Mesendoderm (in vitro differentiated cells): ENCODE measurements at places on chromosomes 1 and 21.

DNA sequence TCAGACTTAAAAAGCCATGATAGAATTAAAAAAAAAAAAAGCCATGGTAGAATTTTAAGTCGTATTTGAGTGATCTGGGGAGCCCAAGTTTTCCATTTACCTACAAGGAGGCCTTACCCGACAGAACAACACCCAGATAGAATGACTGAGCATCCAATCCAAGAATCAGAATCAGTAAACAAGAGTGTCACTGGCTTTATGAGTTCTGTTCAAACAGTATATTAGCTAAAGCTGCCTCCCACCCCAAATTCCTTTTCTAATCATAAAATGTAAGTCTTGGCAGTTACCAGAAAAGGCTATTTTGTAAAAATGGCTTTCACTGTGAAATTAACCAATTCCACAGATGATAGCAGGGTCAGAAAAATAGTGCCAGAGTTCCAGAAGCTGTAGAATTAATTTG, 1.2 kb downstream of the GTF2B start:
- no peak for DNase-seq

GRCh38 chr1:116538544-116538943, 32.3 kb downstream of the CD58 start:
- DNase-seq, result no peak

DNA sequence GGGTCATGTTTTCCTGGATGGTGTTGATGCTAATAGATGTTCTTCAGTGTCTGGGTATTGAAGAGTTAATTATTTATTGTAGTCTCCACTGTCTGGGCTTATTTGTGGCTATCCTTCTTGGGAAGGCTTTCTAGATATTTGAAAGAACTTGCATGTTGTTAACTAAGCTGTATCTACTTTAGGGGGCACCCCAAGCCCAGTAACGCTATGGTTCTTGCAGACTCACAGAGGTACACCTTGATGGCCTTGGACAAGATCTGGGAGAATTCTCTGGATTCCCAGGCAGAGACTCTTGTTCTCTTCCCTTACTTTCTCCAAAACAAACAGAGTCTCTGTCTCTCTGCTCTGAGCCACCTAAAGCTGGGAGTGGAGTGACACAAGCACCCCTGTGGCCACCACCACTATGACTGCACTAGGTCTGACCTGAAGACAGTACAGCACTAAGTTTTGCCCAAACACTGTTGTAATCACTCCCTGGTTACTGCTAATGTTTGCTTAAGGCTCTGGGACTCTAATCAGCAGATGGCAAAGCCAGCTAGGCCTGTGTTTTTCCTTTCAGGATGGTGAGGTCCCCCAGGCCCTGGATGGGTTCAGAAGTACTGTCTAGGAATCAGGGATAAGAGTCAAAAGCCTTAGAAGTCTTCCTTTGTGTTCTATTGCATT, 76.5 kb upstream of the C1orf21 start:
- peak; percentile 8 for DNase-seq

DNA sequence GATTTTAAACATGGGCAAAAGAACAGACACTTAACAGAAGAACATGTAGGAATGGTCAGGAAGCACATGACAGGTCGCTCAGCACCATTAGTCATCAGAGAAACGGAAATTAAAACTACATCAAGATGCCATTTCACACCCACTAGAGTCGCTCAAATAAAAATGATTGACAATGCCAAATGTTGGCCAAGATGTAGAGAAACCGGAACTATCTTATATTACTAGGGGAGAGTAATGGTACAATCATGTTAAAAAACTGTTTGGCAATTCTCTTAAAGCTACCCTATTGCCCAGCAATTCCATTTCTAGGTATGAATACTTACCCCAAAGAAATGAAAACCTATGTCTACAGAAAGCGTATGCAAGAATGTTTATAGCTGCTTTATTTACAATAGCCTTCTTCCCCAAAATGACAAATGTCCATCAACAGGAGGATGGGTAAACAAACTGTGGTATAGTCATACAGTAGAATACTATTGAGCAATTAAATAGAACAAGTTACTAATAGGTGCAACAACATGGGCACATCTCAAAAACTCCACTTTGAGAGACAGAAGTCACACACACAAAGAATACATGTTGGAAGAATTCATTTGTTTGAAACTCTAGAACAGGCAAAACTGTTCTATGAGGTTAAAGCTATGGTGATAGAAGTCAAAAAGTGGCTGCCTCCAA, 92.8 kb downstream of the ETS2 start:
- DNase-seq, result no peak

DNA sequence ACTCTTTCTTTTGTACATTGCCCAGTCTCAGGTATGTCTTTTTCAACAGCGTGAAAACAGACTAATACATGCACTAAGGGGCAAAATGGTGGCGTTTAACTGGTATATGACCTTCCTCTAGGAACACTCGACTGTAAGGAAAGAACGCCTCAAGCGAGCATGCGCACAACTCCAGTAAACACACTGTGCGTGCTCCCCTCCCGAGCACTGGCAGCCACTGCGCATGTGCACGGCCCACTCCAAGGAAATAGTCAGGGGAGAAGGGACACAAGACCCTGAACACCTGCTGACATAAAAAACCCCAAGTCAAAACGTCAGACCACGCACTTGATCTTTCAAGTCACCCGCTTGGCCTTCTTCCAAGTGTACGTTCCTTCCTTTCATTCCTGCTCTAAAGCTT, 173.5 kb downstream of the NPHP4 start:
- no peak for DNase-seq

- DNase-seq, result peak; percentile 2
Observed at GRCh38 chr1:104933846-104934245, 1184.1 kb downstream of the AMY1C start.

DNA sequence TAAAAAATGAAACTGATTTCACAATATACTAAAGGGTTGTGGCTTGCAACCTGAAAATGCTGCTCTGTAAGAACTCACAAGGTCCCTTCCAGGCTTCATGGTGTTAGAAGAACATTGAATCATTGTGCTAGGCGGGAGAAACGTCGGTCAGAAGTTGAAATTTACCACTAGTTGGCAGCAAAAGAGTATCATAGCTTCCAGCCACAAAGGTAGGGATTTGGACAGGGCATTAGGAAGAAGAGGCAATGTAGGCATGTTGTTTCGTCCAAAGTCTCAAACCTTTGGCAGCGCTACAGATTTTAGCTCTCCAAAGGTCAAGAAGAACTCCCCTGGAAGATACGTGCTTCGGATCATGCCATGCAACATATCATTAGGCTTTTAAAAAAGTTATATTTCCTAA, 62.5 kb upstream of the ZP4 start:
- DNase-seq, result peak; percentile 62

DNA sequence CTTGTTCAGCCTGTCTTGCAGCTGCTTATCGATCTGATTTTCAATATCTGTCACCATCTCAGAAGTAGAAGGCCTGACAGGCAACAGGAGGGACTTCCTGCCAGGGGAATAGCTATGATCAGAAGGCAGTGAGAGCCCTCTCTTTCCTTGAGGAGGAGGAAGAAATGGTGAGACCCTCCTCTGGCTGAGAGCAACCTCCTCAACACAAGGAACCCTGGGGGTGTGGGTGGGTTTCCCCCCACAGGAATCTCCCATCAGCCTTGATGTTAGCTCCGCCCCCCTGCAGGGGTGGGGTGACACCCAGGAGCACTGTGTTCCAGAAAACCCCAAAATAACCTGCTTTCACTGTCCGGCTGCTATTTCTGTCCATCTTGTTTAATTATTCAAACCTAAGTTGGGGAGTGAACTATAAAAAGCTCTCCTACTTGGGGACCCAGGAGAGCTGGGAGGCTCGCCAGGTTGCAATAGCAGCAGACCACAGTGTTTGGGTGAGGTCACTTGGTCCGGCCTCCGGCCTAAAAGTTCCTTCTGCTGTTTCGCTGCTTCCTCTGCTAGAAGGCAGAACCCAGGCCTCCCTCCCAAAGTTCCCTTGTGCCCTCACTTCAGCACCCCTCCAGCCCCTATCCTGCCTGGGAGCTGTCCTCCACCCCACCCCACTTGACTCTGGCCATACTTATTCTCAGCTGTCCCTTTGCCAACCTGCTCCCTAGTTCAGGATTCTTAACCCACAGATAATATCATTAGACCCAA, 7.8 kb upstream of the MEF2D start:
- peak; percentile 49 for DNase-seq

- DNase-seq, result no peak
Observed at GRCh38 chr1:90717356-90717664, 208 bp upstream of the BARHL2 start.

DNA sequence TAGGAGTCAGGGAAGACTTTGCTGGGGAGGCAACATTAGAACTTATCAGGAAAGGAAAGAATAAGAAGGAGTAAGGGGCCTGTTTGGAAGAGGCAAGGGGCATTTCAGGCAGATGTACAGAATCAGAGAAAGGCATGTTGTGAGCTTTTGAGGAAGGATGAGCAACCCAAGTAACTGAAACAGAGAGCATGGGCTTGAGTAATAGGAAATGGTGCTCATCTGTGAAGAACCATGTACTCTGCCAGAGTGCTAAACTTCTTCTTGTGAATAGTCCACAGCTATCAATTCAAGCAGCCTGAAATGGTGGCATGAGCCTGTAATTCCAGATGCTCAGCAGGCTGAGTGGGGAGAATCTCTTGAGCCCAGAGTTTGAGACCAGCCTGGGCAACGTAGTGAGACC, 19.2 kb upstream of the PIGK start:
- no peak for DNase-seq

GRCh38 chr1:207828485-207829158, 76.8 kb downstream of the CD46 start:
- DNase-seq, result peak; percentile 94

DNA sequence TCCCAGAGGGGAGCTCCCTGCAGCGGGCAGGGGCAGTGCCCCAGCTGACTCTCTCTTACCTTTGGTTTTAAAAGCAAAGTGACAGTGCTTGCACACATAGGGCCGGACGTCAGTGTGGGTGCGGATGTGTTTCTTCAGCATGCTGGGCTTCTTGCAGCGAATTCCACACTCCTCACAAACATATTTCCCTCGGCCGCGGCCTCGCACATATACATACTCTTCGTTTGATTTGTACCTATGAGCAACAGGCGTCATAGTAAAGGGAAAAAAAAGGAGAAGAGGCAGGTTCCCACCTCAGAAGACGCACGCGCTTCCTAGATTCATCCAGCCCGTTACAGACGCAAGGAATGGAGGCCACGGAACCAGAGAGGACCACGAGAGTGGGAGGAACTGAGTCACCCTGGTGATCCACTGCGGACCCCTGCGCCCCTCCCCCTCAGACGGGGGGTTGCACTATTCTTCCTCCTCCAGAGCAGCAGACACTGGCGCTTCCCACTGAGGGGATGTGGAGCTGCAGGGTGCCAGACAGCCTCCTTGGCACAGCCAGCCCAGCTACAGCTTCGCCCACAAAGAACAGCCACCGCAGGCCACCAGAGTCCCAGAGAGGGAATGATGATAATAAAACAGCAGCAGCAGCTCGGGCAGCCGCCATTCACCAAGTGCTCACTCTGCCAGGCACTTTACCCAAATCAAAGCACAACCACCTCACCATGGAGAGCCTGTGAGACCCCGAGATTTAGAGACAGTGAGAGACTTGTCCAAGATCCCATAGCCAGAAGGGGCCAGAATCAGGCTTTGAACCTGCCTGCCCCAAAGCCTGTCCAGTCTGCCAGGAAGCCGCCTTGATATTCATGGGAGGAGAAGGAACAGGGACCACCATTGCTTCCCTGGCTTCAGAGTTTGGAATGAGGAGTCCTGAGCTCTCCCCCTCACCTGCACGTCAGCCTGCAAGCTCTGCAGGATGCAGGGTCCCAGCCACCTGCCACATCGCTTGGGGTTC, 40.5 kb upstream of the EDN2 start:
- DNase-seq, result no peak

GRCh38 chr1:153262462-153263157, 3.1 kb downstream of the LORICRIN start:
- no peak for DNase-seq
